ENCODE measurements at places on chromosomes 2 and 18. TPM values are rescaled to one million over a fixed set of nuclear protein-coding genes. Genes with fewer than 3 reads are reported as not detected.
A peak's percentile ranks its signal among the peaks of the same experiment; 100 is the strongest.

DNA sequence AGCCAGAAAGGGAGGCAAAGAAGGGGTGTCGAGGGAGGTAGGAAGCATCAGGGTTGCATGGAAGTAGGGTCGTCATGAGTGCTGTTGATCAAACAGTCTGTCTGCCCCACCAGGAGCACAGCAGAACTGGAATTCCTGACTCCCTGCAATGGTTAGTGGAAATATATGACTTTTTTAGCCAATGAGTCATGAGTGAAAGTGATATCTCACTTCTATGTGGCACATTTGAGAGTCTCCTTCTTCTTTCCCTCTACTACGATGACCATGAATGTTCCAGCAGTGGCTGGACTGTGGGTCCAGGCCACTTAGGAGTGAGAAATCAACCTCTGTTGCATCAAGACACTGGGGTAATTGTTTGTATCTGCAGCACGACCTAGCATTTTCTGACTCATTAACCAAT lies 199.5 kb downstream of the TTC32 start:
- no peak for DNase-seq

GRCh38 chr2:204495381-204495780 lies 49.9 kb upstream of the PARD3B start:
- DNase-seq: no peak

DNA sequence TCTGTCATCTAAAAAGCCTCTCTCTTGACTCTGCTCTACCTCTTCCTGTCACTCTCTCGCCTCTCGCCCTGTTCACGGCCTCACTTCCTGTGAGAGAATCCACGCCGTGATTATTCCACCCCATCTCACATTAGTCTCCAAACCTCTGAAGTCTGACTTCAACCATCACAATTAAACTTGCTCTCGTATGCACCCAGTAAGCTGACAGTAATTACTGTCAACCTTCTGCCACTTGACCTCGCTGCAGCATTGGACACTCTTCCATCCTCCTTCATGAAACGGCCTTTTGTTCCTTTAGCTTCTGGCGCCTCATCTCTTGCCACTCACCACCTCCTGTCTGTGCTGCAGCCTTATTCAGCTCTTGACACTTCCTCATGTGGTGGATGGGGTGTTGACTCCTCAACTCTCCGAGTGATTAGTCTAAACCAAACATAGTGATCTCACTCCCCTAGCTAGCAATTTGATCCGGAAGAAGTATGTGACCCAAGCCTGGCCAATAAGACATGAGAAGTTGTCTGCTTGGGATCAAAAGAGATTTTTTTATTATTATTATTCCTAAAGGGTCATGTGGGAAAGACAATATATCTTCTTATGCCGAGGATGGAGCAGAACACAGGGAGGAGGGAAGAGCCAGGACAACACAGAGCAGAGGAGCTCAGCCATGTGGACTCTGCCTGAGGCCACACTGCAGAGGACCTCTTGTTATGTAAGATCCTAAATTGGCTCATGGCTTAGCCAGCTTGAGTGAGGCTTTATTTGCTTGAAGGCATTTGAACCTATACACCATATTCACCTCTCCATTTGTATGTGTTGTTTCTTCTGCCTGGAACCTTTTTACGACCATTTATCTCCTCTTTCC lies 38.4 kb upstream of the MYO1B start:
- no peak for DNase-seq

GRCh38 chr2:218849721-218850120 lies 9.9 kb upstream of the WNT6 start:
- no peak for DNase-seq

GRCh38 chr2:9918275-9918674 lies 33.2 kb upstream of the GRHL1 start:
- peak; percentile 69 for DNase-seq

Gene CHRND
- total RNA-seq: not detected

Gene PHOSPHO2
- total RNA-seq: 3.7 TPM

DNA sequence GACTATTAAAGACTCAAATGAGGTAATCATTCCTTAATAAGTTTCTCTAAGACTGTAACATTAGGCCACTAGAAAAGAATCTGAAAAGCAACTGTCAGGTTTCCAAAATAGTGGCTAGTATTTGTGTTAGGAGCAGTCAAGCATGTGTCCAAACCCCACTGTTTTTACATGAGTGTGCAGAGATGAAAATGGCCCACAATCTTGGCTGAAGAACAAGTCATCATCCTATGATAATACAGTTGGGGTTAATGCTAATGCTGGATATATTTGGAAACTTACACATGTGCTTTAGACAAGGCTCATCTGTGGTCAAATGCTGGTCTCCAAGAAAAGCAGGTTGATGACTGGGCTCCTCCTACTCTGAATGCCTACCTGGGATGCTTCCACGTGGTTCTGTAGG lies 73.6 kb downstream of the MAIP1 start:
- DNase-seq: no peak

DNA sequence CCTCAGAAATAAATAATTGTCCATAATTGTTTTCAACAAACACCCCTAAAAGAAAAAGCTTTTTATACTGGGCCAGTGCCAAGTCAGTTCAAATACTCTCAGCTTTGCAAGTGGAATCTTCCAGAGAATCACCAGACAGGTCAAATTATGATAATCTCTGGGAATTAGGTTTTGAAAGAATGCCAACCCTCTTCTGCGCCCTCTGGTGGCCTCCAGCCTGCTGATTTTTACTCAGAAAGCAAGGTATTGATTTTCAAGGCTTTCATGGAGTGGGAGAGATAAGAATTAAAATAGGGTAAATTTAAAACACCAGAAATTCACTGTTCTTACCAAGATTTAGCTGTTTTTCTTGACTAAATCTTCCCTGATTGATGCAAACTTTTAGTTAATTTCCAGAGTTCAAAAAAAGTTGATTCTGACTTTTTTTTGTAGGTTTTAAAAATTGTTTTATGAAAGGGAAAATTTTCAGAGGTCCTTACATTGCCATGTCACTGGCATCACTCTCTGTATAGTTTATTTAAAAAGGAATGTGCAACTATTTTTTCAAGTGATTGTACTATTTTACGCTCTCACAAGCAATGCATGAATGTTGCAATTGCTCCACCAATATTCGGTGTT lies 282.9 kb upstream of the TNP1 start:
- peak; percentile 62 for DNase-seq

Gene PLGLB2
- total RNA-seq: 0.65 TPM

Measured in dermis blood vessel endothelial cell (primary cell).